ENCODE measurements at places on chromosomes 5 and 9.

GRCh38 chr9:72137697-72138365 lies 11.4 kb upstream of the GDA start:
- DNase-seq = no peak

DNA sequence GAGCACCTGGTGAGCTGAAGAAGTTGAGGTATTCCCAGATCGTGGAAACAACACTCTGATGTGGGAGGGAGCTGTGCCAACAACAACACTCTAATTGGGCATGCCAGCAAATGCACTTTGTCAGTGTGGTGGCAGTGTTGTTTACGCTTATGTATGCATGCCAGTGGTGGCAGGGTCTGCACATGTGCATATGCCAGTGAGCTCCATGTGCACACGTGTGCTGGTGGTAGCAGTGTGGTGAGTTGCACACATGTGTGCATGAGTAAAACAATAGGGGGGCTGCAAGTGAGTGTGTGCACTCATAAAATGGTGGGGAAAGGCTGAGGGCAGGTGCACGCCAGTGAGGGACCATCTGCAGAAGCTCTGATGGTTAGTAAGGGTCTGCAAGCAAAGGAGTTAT lies 134.2 kb downstream of the DMRTA1 start:
- no peak for DNase-seq

DNA sequence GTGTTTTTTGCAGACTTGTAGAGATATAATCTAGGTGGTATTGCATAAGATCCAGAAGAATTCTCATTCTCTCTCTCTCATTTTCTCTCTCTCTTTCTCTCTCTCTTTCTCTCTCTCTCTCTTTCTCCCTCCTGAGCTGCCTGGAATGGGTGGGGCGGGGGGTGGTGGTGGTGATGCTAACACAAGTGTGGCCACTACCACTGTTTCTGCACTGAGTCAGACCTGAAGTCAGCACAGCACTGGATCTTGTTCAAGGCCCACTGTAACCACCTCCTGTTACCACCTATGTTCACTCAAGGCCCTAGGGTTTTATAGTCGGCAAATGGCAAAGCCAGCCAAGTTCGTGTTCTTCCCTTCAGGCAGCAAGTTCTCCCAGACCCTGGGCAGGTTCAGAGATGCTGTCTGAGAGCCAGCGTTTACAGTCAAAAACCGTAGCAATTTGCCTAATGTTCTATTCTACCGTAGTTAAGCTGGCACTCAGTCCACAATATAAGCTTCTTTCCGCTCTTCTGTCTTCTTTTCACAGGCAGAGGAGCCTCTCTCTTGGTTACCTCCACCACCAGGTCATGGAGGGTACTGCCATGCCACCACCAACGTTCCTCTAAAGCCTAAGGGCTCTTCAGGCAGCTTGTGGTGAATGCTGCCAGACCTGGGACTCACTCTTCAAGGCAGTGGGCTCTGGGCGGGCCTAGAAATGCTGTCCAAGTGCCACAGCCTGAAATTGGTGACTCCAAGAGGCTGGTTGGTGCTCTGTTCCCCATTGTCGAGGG lies 235.7 kb upstream of the PRR16 start:
- DNase-seq = no peak

DNA sequence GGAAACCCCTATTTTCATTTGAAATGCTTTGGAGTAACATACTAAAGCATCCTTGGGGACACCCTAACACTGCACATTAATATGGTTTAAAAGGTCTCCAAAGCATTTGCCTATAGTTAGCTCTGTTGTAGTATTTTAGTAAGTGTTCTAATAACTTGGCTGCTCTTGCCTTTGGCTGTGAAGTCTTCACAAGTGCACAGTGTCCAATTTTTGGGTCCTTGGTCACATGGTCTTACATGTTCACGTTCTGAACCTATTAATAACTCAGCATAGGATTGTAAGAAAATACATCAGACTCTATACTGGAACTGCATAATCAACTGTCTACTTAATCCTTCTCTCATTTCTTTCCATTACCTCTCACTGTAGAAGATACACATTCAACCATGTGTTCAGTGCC lies 17.4 kb downstream of the ADAMTS19 start:
- no peak for DNase-seq

DNA sequence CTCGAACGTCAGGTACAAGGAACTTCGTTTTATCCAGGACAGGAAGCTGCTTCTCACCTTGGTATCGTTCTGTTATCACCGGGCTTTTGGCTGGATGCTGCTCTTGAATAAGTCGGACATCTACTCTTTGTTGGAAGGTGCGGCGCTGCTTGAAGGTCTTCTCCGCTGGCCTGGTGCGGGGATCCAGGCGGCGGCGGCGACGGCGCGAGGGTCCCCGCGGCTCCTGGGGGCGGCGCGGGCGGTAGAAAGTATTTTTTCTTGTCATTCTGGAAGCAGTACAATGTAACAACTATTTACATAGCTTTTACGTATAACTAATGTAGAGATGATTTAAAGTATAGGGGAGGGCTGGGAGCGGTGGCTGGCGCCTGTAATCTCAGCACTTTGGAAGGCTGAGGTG lies 52.3 kb downstream of the ACER2 start:
- no peak for DNase-seq

DNA sequence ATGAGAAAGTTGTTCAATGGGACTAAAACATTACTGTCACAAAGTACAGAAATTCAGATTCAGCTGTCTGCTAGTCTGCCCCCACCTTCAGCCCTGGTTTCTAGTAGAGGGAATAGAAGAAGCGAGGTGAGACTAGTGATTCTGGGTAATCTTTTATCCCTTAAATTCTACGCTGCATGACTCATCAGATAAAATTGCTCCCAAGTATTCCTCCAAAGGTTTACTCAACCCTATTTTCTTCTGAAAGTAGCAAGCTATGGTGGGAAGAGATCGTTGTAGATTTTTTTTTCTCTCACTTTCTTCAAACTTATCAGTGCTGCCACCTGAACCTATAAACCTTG lies 318.9 kb upstream of the RIOK2 start:
- DNase-seq = no peak

GRCh38 chr5:39570403-39571027 lies 145.7 kb upstream of the DAB2 start:
- DNase-seq = peak; percentile 25

GRCh38 chr5:122615146-122615545 lies 159.7 kb upstream of the SNX2 start:
- DNase-seq = no peak

GRCh38 chr9:90641884-90642487 lies 638 bp downstream of the DIRAS2 start:
- no peak for DNase-seq

DNA sequence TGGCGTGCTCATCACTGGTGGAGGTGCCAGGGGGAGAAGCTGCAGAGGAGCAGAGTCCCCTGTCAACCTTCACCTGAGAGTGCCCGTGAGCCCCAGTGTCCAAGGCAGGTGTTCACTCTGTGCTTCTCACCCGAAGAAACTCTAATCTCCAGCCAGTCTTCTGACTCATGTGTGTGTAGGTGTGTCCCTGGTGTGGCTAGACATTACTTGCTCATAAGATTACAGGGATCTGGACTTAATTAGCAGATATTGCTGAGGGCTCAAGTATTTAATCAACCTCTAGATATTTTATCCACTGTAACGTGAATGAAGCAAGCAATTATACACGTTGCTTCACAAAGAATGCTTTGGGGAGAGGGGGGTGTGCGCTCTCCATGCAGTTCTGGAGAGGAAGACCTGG lies 72.5 kb downstream of the MED10 start:
- DNase-seq = no peak

DNA sequence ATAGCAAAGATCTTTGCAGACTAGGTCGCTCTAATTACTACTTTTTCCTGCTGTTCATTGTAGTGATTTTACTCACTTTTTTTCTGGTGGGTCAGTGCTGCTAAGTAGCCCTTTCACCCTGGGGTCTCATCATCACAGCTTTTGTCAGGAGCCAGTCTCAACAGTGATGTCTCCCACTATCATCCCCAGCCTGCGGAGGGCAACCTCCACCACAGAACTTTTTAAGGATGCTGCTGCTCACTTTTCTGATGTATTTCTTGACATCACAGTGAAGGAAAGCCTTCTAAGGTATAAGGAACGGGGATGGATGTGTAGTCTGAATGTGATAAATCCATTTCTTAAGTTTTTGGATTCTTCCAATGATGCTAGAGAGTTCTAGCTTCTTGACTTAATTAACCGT lies 242.5 kb upstream of the RIOK2 start:
- DNase-seq = no peak

- DNase-seq = no peak
These were observed 44.9 kb upstream of the ZNF366 start for GRCh38 chr5:72552041-72552557.

GRCh38 chr5:112960315-112960714 lies 16.3 kb upstream of the DCP2 start:
- DNase-seq = no peak

- no peak for DNase-seq
These were observed 8.1 kb downstream of the MTMR12 start for GRCh38 chr5:32304622-32305021.

All from immature natural killer cell (primary cell).